T-helper 22 cell (primary cell): ENCODE measurements at places on chromosomes 7 and 10.

GRCh38 chr7:151068069-151068773 lies 8.8 kb downstream of the SLC4A2 start:
- DNase-seq, result no peak

DNA sequence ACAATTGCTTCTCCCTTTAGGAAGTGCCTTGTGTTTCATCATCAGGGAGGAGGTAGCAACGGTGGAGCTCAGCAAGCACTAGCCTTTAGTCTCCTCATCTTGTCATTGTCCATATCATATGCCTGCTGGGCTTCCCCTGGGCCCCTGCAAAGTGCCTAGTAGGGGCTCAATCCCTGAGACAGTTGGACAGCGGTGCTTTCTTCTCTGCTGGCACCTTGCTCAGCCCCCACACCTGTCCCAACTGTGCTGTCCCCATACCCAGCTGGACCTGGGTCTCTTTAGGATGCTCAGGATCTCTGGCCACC lies 5.5 kb downstream of the SMARCD3 start:
- no peak for DNase-seq

GRCh38 chr7:132250480-132251326 lies 325.6 kb downstream of the PLXNA4 start:
- no peak for DNase-seq

- DNase-seq, result no peak
Observed at GRCh38 chr10:122962405-122962804, 8.4 kb upstream of the C10orf88 start.

DNA sequence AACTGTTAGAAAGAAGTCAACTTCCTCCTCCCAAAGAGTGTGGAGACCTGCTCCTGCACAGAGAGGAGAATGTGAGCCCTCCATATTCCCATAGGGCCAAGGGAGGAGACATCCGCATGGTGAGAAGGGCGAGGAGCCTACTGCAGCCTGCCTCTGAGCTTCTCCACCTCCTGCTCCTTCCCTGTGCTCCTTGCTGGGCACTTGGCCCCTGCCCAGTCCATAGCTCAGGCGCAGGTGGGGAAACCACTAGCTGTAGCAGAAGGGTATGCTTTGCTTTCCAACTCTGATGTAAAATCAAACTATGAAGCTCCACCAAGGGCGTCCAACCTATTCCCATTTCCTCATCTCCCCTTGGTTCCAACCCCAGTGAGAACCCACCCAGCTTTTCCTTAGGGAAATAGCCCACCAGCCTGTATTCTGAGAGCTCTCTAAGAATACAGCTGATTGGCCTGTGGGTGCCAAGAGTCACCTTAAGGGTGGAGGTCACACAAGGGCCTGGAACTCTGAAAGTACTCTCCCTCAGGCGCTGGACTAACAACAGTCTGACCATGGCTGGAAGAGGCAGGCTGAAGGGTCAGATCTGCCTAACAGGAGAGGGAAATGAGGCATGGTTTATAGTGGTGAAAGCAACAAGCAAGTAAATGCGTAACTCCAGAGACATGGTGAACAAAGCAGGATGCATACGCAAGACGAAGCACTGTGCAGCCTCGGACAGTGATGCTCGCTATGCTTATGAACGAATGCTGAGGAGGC lies 13.9 kb downstream of the ZNF488 start:
- no peak for DNase-seq

GRCh38 chr7:41878309-41879295 lies 175.7 kb upstream of the INHBA start:
- DNase-seq, result no peak

DNA sequence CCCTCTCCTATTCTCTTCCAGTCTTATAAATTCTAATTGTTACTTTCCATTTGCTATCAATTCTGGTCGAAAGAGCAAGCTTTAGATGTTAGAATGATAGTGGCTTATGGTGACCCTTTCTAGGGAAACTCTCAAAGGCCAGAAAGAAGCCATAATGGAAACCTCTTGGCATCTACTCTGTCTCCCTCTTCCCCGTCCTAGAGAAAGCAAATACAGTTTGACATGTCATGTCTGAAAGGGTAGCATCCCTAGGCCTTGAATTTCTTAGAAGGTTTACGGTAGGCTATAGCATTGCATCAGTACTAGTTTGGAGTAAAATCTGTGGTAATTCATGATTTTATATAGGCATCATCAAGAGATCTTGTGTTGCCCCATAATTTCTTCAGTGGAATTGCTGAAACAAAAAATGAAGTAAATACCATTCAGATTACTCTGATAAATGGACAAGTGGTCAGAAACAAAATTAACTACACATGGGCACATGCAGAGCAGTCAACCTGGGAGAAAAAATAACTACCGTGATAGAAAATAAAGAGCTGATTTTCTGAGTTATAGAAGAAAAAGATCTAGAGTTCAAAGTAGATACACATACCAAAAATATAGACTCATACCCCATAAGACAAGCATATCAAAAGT lies 4.4 kb downstream of the PRKAR2B start:
- no peak for DNase-seq

DNA sequence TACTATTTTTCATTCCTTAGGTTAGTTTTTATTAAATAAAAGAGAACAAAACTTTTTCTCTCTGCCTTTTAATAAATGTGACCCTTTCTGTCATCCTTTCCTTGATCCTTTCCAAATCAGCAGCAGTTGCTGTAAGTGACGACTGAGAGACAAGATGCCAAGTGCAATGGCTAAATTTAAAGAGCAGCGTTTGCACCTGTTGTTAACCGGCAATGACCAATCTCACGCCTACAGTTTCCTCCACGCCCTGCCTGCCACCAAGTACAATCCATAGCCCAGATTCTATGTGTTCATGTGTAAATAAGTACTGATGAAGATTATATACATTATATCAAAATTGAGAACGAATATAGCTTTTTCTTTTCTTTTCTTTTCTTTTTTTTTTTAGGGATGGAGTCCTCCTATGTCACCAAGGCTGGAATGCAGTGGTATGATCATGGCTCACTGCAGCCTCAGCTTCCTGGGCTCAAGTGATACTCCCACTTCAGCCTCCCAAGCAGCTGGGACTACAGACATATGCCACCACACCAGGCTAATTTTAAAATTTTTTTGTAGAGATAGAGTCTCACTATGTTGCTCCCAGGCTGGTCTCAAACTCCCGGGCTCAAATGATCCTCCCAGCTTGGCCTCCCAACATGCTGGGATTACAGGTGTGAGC lies 6.5 kb upstream of the MCU start:
- no peak for DNase-seq

- DNase-seq, result no peak
Observed at GRCh38 chr10:79376751-79377556, 29.7 kb downstream of the PPIF start.

DNA sequence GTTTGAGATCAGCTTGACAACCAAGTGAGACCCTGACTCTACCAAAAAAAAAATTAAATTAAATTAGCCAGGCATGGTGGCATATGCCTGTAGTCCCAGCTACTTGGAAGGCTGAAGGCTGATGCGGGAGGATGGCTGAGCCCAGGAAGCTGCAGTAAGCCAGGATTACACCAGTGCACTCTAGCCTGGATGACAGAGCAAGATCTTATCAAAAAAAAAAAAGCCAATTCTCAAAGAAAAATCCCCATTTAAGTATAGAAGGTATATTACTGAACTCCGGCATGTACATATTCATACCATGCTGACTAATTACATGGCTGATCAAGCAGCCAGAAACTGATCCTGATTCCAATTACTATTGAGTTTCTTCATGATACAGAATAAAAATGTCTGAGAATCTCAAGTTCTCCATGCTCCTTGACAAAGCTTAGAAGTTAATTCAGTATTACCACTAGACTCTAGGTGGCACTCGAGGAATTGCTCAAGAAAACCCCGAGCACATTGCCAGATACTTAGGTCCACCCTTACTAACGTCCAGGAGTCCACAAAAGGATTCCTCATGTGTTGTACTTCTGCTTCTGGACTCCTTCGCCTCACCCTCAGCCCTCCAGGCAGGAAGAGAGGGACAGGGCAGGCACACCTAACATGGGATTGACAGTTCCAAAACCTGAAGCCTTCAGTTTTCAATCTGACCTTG lies 148.9 kb downstream of the PARD3 start:
- DNase-seq, result no peak

DNA sequence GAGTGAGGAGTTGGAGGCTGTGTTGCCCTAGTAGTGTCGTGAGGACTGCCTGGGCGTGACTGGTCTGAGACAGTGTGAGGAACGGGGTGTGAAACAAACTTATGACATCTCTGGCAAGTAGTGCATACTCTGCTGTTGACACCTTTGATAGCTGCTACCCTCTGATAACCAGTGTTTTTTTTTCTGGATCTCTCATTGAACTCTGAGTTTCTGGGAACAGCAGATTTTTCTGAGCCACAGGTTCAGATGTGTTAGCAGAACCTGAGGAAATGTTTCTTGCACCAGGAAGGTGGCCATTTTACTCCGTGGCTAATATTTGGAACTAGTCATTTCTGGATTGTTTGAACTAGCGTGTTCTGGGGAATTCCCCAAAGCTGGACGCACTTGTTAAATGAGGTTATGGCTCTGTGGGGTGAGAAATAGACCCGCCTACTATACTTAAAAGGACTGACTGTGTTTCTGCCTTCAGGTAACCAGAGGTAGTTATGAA lies 52.9 kb downstream of the AUTS2 start:
- DNase-seq, result no peak

GRCh38 chr7:155922067-155922816 lies 110.0 kb upstream of the SHH start:
- no peak for DNase-seq
